ENCODE measurements at places on chromosomes 6 and 20.

GRCh38 chr6:27752038-27752885 lies 159.9 kb downstream of the OR2B2 start:
- DNase-seq = no peak

GRCh38 chr20:23601715-23602114 lies 4.0 kb downstream of the CST9 start:
- no peak for DNase-seq

GRCh38 chr6:38057994-38058393 lies 238.5 kb downstream of the ZFAND3 start:
- no peak for DNase-seq

GRCh38 chr6:29981211-29981812 lies 39.0 kb downstream of the HLA-A start:
- no peak for DNase-seq

GRCh38 chr6:19789100-19789803 lies 47.9 kb upstream of the ID4 start:
- no peak for DNase-seq

Data from stimulated activated CD4-positive, alpha-beta T cell treated with anti-CD3 and anti-CD28 coated beads, Interleukin-1b, Interleukin-23, amount 100 ng/mL, for 1 hour (primary cell).